ENCODE measurements at places on chromosomes 16 and 17.
A peak's percentile ranks its signal among the peaks of the same experiment; 100 is the strongest.

DNA sequence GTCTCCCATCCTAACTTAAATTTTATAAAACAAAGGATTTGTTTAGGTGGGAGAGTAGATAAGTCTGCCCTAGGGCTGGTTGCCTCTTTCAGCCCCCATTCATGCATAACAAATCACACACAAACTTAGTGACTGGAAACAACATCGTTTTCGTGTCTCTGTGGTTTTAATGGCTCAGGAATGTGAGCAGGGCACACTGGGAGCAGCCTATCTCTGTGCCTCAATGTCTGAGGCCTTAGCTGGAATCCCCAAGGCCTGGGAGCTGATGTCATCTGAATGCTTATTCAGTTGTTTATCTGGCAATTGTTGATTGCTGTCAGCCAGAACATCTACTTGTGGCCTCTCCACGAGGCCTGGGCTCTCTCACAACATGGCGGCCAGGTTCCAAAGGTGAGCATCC, 101.9 kb upstream of the HSBP1 start:
- DNase-seq = no peak

- DNase-seq = peak; percentile 43
These were observed 996 bp upstream of the CPNE2 start for GRCh38 chr16:57091200-57091974.

GRCh38 chr16:21233521-21234150, at the start of gene ANKS4B:
ANKS4B (plus strand) TSS chr16:21233699; CDS start chr16:21233738, 39 bp downstream.
- no peak for DNase-seq

DNA sequence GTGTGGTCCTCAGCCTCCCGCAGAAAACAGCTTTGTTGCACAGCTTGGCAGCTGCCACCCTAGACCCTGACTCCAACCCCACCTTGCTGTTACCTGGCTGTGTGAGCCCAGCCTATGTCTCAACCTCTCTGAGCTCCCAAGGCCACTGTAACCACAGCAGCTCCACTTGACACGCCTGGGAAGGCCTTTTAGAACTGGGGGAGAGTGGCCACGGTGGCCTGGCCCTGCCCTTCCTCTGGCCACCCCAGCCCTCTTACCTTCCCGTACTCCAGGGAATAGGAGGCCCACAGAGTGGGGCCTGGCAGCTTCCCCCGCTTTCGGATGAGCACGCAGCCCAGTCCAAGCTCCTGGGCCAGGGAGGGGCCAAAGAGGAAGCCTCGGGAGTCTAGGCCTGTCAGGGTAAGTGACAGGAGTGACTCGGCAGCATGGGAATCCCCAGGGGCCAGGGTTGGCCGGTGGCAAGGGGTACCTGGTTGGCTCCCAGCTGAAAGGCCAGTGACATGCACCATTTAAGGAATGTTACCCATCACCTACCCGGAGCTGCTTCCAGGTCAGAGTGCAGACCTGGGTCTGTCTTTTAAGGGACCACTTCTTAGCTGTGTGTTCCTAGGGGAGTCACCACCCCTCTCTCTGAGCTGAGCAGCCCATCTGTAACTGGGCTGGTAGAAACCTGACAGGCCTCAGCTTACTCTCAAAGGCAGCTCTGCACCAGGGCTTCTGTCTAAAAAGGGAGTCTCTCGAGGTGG, 1.4 kb downstream of the APRT start:
- no peak for DNase-seq

DNA sequence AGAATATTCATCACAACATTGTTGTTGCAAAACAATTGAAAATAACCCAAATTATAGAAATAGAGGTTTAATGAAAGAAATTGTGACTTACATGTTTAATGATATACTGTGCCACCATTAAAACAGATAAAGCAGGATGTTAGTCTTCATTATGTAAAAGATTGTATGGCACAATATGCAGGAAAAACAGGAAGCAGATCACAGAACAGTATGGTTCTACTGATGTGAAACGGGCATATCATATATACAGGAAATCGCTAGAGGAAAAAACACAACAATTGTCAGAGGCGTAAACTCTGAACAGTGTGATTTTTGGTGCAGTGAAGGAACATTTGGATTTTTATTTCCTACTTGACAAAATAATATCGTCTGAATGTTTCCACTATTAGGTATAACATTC, 22.0 kb downstream of the OR3A1 start:
- DNase-seq = no peak

DNA sequence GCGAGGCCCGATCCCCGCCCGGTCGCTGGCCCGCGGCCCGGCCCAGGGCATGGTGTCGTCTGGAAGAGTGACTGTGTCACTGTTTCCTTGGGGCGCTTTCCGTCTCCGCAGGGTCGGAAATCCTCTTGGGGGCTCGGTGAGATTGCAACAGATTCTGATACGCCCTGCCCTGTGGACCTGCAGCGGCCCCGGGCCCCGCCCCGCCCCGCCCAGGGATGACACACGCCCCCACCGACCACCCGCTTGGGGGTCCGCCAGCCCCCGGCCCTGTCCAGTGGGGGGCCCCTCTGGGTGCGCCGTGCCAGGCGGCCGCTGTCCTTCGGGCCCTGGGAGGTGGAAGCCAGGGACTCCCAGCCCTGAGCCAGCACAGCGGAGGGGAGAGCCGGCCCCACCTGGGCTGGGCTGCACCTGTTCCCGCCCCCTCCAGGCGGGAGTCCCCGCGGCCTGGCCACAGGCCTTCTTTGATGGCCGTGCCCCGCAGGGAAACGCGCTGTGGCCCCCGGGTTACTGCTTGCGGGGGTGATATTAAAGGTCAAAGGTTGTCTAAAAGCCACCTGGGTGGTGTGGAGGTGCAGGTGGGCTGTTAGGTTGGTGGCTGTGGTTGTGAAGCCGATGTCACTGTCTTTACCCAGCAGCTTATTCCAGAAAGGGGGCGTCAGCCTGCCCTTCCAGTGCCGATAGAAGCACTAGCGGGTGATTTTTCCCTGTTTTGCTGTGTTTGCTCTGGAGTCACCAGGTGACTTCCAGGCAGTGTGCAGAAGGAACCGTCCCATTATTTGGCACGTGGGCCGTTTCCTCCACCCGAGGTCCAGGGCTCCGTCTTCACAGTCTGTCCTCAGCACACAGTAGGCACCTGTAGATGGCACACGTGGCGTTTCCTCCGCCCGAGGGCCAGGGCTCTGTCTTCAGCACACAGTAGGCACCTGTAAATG, 752 bp downstream of the TBC1D24 start:
- DNase-seq = peak; percentile 48

DNA sequence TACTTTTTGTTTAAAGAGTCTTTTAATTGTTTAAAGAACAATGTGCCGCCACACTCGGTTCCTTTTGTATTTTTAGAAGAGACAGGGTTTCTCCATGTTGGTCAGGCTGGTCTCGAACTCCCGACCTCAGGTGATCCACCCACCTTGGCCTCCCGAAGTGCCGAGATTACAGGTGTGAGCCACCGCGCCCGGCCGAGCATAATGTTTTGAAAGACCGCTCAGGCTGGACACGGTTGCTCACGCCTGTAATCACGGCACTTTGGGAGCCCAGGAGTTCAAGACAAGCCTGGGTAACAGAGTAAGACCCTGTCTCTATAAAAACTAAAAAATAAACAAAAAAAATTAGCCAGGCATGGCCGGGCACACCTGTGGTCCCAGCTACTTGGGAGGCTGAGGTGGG, 59.8 kb downstream of the RNF213 start:
- DNase-seq = no peak

GRCh38 chr17:39753514-39754160, 15.9 kb downstream of the GRB7 start:
- DNase-seq = no peak

- no peak for DNase-seq
These were observed 217.4 kb upstream of the ZFHX3 start for GRCh38 chr16:73265124-73265837.

DNA sequence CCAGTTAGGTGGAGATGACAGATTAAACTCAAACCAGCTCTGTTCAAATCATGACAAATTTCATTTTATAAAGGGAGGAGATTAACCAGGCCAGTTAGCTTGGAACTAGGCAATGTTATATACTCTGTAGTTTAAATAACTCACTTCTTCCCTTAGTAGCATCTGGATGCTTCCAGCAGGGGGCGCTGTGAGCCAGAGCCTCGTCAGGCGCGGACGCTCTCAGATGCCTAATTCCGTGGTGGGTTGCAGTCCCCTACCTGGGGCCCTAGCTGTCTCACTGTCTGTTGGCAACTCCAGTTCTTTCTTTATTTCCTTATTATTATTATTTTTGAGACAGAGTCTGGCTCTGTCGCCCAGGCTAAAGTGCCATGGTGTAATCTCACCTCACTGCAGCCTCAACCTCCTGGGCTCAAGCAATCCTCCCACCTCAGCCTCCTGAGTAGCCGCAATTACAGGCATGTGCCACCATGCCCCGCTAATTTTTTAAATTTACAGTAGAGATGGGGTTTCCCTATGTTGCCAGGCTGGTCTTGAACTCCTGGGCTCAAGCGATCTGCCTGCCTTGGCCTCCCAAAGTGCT, 17.3 kb upstream of the WFDC1 start:
- DNase-seq = peak; percentile 81

DNA sequence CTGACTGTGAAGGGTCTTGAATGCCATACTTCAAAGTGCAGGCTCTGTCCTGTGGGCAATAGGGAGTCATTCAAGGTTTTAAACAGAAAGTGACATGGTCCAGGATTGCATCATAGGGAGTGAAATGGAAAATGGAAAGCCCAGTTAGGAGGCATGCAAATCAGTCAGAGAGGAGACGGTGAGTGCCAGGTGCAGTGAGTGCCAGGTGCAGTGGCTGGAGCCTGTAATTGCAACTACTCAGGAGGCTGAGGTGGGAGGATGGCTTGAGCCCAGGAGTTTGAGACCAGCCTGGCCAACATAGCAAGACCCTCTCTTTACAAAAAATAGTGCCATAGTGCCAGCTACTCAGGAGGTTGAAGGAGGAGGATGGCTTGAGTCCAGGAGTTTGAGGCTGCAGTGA, 35.2 kb upstream of the SIAH1 start:
- no peak for DNase-seq

DNA sequence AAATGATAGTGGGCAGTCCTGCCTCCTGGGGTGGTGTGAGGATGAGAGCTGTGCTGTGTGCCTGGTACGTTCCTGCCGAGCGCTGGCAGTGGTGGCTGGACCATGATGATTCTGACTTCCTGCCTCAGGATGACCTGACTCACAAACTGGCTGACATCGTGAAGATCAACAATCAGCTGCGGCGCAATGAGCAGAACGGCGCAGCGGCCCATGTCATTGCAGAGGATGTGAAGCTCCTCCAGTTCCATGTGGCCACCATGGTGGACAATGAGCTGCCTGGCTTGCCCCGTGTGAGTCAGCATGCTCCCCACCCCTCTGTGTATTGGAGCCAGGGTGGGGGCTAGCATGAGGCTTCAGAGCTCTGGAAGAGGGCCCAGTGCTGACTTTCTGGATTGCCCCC, 13.1 kb downstream of the POLR2A start:
- DNase-seq = no peak

DNA sequence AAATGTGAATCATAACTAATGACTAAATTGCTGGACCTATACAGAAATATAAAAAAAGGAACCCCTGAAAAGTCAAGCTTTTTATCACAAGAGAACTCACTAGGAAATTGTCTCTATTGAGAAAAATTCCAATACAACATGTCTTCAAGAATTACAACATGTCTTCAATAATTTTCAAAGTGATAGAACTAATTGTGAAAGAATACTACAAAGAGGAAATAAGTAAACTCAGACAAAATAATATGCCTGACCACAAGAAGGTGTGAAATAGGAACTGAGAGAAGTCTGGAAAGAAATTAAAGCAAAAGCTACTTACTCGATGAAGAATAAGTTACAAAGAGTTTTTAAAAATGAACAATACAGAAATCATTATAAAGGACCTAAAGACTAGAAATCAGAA, 29.9 kb upstream of the OR1G1 start:
- no peak for DNase-seq

GRCh38 chr17:58097384-58098088, 14.3 kb downstream of the DYNLL2 start:
- DNase-seq = no peak

DNA sequence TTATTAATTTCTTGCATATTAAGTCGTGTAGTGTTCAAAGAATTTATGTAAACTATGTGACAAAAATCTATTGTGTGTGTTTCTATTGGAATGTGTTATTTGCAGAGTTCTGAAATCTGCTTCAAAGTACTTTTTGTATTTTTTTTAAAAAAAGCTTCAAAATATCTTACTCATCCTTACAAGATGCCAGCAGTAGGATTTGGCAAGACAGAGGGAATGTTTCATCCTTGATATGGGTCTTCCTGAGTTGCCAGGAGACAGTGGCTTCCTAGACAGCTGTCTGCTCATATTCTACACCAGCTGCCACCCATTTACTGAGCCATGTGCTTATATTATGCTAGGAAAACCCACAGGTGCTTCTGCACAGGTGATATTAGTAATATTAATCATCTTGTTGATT, 36.4 kb downstream of the EFCAB5 start:
- no peak for DNase-seq

- DNase-seq = no peak
These were observed 5.3 kb upstream of the HEXD start for GRCh38 chr17:82412535-82413520.

DNA sequence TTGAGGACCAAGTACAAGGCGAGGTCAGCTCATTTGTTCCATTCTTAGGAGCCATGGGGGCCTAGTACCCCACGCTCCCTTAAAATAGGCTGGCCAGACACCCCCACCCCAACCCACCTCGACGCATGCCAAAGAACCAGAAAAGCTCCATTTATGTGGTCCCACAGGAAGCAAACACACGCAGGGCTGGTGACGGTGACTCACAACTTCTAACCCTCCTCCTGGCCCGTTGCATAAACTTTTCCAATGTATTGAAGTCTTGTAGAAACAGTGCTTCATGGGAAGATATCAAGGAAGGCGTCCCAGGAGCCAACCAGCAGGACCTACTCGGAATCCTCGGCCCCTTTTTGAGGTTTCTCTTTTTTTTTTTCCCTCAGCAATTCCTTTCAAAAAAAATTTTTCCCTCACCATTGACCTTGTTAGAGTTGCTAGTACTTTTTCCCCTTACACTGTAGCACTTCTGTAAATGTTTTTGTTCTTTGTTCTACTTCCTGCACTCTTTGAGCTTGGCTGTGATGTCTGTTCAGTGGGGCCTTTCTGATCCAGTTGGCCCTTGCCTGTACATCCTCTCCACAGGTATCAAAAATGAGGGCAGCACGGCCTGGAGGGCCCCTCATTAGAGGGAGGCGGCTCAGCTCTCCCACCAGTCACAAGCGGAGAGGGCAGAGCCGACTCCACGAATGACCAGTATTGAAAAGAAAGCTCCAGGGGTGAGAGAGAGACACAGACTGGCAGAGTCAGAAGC, 208.3 kb downstream of the RGS9 start:
- no peak for DNase-seq

- DNase-seq = no peak
These were observed 9.0 kb downstream of the RHBDF1 start for GRCh38 chr16:63466-63865.

- no peak for DNase-seq
These were observed 58.3 kb downstream of the PLD6 start for GRCh38 chr17:17147821-17148220.

DNA sequence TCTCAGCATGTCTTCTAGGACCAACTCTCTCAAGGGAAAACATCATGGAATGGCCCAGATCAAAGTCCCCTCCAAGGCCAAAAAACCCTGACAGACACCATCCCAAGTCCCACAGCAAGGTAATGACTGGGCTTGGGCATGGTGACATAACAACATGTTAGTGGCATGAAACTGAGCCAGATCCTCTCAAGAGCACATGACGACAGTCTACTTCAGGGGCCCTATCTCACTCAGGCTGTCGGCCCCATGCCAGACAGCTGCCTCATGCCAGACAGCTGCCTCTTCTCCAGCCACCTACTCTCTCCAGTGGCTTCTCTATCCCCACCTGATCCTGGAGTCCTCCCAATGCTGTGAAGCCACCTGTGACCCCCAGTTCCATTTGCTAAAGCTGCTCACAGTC, 18.4 kb downstream of the HSD11B2 start:
- no peak for DNase-seq

GRCh38 chr16:10965440-10966061, 21.2 kb downstream of the CLEC16A start:
- no peak for DNase-seq

- DNase-seq = no peak
These were observed 4.8 kb downstream of the PRKCA start for GRCh38 chr17:66307257-66307656.

Measured in brain (organoid and tissue), 16 donors.